ENCODE measurements at places on chromosomes 12 and 14.

GRCh38 chr14:58747181-58747580 is 109.4 kb downstream of the DACT1 start:
- peak; percentile 80 for DNase-seq

DNA sequence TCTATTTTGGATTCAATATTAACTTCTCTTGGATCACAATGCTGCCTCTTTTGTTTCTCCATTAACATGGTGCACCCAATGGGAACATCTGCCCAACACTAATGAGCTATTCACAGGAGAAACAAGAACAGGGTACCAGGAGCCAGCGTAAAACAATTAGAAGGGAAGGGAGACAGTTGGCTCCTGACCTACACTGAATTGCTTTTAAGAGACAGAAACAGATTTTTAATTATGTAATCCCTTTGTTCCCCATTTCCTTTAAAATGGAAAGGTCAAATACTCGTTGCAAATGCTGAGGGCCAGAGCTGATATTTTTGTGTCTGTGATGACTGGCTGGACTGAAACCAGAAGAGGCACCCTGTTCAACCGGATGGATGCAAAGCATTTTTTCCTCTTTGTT is 108.3 kb downstream of the SEC23A start:
- no peak for DNase-seq

GRCh38 chr12:82867762-82868500 is 181.2 kb downstream of the TMTC2 start:
- DNase-seq: no peak

DNA sequence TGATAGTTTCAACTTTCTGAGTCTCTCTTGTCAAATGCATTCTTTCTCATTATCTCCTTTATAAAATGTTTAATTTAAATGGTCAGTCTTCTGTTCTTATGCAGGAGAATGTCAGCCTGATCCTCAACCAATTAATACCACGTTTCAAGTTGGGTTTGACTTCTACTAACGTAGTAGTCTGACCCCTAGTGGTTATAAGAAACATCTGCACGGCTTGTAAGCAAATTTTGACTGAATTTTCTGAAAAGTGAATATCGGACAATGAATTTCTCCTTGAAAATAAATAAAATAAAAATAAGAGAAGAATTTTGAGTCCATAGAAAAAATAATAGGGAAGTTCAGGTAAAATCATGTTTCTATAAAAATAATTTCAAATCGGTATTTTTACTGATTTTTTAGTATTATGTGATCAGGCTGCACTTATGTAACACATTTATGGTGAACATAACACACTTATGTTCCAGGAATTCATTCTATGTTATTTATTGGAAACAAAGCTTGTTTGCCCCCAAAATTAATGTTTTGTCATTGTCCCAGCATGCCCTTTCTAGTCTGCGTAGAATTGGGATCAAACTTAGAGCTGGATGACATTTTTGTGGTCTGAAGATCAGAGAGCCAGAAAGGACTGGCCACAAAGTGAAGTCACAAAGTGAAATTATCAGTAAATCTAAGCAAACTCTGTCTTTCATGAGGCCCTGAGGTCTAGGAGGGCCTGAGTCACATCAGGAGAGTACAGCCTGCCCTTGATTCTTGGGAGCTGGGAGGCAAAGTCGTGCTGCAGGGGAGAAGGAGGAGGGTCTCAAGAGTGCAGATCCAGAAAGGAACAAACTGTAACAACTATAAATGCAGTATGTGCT is 101.2 kb upstream of the STXBP6 start:
- DNase-seq: peak; percentile 52

DNA sequence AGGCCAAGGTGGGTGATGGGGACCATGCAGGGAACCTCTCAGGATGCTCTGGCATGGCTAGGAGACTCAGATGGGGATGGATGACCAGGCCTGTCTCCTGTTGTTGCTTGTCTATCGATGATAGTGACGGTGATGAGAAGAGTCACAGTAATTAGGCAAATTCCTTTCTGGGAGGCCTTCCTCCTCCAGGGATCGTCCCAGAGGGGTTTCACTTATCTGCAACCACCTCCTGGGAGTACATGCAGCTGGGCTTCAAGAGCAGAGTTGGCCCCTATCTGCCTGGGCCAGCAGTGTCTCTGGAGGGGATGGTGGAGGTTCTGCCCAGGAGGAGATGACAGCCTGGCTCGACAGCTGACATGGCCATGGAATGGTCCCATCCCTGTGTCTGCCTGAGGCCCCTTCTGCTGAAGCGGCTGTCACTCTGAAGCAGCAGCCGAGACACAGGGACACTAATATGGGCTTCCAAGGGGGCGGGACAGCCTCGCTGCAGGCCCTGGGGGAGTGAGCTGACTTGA is 27.5 kb upstream of the OAS1 start:
- DNase-seq: no peak

- no peak for DNase-seq
These were observed 19.6 kb downstream of the PROX2 start for GRCh38 chr14:74856366-74856765.

GRCh38 chr12:101784376-101784775 is 45.1 kb upstream of the SYCP3 start:
- DNase-seq: no peak

DNA sequence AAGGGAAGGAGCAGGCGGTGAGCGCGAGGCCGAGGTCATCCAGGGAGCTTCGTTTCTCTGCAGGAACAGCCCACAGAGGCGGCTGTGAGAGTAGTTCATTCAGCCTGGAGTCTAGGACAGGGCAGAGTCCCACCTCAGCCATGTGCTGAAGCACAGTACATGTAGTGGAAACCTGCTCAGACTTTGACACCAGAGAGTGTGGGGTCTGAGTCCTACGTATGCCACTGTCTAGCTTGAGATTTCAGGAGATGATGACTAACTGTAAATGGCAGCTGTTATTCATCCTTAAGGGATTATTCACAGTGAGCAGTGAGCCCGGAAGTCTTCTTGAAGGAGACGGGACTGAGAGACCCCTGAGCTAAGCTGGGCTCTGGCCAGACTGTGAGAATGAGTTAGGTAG is 938 bp upstream of the SLC6A13 start:
- peak; percentile 23 for DNase-seq

All from astrocyte of the spinal cord (primary cell).